ENCODE measurements at places on chromosomes 7 and 10. TPM values are rescaled to one million over a fixed set of nuclear protein-coding genes. Genes with fewer than 3 reads are reported as not detected.

Gene HOXA3
- total RNA-seq: not detected

Gene NEUROG3
- not detected for total RNA-seq

DNA sequence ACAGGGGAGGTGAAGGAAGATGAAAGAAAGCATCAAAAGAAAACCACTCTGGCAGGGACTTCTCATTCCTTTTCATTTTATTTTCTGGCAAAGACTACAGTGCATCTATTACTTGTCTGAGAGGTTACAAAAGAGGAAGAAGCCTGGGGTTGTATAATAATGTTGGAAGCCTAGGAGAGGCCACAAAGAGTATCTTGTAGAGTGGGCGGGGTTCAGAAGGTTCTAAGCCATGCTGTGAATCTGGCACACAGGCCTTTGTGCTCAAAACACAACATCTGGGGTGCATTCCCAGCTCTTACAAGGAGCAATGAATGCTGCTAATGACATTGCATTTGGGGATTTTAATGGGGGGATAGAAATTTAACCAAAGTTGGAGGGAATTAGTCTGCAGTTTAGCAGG, 49.4 kb downstream of the MRPL32 start:
- H3K36me3 ChIP-seq: no peaks in the 10 kb centered on the region
- no peak overlapping the region for H3K27ac ChIP-seq
- DNase-seq: no peak
- no peaks in the 10 kb centered on the region for H3K4me1 ChIP-seq
- H3K27me3 ChIP-seq: no peaks in the 10 kb centered on the region

DNA sequence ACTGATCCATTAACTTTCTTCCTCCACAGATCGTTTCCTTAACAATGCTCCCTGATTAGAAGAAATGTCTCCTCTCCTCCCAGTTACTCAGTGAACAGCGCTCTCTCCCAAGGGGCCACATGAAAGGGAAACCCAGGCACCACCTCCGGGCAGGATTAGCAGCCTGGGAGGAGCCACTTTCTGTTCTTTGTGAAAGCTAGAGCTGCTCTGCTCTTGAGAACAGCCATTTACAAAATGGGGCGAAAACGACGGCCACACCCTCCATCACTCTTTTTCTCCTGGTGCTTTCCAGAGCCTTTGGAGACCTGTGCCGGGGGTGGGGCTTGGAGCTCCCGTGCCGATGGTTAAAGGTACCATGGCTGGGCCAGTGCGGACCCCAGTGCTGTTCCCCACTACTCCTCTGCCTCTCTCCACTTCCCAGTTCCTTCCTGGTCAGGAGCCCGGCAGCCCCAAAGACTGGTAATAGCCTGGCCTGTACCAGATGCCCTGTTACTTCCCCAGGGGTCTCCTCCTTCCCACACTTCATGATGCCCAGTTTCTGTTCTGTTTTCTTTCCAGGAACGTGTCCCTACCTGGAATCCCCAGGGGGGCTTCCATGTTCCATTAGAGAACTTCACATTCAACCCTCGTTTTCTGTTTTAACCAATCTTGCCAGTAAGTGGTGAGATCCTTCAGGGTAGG, 402.9 kb upstream of the GALNT17 start:
- no peaks in the 10 kb centered on the region for H3K27me3 ChIP-seq
- H3K4me1 ChIP-seq: no peaks in the 10 kb centered on the region
- no peak for DNase-seq
- H3K36me3 ChIP-seq: no peaks in the 10 kb centered on the region
- H3K4me3 ChIP-seq: no peak overlapping the region

DNA sequence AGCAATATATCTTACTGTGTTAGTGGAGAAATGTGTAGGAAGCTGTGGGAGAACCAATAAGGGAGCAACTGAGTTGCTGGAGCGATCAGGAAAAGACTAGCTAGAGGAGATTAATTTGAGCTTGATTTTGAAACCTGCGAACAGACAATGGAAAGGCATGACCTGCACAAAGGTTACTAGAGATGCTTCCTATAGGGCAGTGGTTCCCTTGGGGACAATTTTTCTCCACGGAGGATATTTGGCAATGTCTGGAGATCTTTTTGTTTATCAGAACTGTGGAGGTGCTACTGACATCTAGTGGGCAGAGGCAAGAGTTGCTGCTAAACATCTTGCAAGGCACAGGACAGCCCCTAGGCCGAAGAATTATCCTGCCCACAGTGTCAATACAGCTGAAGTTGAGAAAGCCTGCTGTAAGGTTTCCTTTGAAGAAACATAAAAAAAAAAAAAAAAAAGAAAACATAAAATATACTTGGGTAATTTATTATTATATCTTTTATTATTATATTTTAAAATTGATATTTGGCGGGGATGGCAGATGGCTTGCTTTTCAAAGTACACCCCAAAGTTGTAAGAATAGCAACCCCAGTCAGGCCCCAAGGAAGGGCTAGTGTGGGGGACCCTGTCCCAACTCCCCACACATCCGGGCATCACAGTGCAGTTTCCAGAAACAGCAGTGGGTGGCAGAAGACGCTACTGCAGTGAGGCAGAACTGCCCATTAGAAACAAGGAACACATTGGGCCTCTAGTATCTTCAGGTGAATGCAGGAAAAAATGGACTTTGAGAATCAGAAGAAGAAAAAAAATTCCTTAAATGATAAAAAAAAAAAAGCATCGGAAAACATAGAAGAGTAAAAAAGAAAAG, 481.6 kb downstream of the SH2D4B start:
- H3K4me3 ChIP-seq: no peak overlapping the region
- no peaks in the 10 kb centered on the region for H3K36me3 ChIP-seq
- peaks cover 4% of the 10 kb centered on the region for H3K27me3 ChIP-seq
- no peaks in the 10 kb centered on the region for H3K4me1 ChIP-seq

- H3K27me3 ChIP-seq: no peaks in the 10 kb centered on the region
- no peaks in the 10 kb centered on the region for H3K4me1 ChIP-seq
- no peak overlapping the region for H3K4me3 ChIP-seq
- DNase-seq: no peak
- no peak overlapping the region for H3K27ac ChIP-seq
Observed at GRCh38 chr7:17699696-17700095, 240.6 kb downstream of the SNX13 start.
